ENCODE measurements at places on chromosomes 4 and X.

- DNase-seq: peak; percentile 64
Observed at GRCh38 chrX:149504226-149504914, 736 bp downstream of the IDS start.

- no peak for DNase-seq
Observed at GRCh38 chrX:39910651-39911050, 187.1 kb downstream of the BCOR start.

DNA sequence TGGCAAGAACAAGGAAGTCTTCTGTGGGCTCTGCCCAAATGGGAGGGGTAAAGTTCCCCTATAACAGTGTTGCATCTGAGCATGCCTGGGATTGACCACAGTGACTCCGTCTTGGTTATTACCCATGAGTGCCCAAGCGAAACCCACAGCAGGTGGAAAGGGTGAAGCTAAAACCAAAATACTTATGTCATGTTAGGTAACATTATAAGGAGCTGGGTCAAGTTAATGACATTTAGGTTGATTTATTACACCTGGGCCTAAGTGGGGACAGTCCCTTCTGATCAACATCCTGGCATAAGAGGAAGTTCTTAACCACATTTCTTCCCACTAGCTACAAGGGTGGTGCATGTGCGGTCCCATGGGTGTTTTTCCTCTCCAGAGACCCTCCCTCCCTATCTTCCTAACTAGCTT lies 1.3 kb upstream of the ZNF732 start:
- DNase-seq: peak; percentile 74

DNA sequence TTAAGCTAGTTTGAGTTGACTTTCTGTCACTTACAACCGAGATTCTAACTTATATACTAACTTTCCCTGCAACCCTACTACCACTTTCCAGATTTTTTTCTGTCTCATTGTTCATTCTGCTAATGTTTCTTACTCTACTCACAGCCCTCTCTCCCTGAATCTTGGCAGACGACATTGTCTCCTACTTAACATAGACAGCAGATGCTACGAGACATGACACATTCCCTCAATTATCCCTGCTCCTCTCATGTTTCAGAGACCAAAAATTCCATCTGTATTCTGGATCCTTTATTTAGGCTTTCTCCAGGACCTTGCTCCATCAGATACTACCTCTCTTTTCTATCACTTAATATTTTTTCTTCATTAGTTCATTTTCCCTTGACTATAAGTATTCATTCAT lies 379.1 kb upstream of the TEX13C start:
- DNase-seq: no peak

- no peak for DNase-seq
Observed at GRCh38 chr4:136867465-136867864, 664.8 kb downstream of the PCDH18 start.

- DNase-seq: no peak
Observed at GRCh38 chr4:39367166-39367565, 1.0 kb upstream of the RFC1 start.

GRCh38 chr4:135497563-135498152 lies 1296.1 kb upstream of the PABPC4L start:
- DNase-seq: no peak

DNA sequence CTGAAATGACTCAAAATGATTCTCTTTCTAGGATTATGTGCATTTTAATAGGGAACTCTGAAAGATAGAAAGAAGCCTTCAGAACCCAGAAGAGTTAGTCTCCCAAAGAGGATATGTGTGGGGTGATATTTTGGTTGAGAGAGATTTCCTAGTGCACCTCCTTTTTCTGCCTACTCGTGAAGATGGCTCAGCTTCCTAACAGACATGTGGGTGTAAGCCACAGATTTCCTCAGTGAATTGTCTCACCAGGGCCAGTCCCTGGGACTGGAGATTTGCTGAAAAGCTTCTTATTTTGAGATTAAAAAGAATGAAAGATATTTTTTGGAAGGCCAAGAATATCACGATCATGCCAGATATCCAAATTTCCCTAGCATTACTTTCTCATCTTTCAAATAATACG lies 42.8 kb downstream of the MAGEB17 start:
- DNase-seq: no peak
